Activated CD4-positive, alpha-beta T cell treated with anti-CD3 and anti-CD28 coated beads, Interleukin-10, Interleukin-2, amounts not matched to agents 100 ng/mL and 50 ng/mL, durations not matched to agents 16 hours and 8 hours (primary cell): ENCODE measurements at places on chromosomes 2 and 18.

DNA sequence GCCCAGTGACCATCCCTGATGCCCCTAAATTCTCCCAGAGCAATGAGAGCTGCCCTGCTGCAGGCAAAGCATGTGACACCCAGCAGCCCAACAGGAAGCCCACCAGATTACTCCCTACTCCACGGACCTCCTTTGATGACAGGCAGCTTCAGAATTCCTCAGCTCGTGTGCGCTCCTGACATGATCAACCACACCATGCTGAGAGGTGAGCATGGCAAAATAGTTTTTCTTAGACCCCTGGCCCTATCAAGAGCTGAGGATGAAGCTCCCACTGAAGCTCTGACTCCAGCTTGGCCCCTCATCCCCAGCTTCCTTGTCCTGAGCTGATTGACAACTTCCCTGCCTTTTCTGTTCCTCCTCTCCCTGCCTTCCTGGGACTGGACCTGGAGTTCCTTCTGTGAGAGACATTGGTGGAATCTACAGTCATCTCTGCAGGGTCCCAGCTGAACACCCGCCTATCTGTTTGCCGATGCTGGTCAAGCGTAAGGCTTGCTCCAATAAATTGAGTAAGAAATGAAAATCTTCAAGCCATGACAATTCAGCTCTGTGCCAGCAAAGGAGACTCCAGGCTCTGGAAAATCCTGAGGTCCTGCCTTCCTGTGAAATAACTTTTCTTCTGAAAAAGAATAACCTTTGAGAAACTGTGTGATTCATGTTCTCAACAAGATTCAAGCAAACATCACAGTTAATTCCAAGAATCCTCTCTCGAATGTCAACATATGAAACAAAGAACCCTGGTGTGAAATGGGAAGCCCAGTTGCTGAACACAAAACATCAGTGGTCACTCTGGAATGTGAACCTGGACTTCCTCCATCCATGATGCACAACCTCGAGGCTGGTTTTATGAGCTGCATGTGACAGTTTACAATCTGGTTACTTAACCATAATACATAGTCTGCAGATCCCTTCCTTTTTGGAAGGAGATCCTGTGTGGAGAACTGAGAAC, 201.1 kb downstream of the SPP2 start:
- no peak for DNase-seq

DNA sequence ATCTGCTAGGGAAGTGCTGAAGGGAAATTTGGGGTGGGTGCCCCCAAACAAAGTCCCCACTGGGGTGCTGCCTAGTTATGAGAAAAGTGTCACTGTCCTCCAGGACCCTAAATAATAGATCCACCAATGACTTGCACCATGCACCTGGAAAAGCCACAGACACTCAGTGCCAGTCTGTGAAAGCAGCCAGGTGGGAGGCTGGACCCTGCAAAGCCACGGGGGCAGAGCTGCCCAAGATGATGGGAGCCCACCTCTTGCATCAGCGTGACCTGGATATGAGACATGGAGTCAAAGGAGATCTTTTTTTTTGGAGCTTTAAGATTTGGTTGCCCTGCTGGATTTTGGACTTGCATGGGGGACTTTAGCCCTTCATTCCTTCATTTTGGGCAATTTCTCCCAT, 431.6 kb downstream of the ERBB4 start:
- no peak for DNase-seq

DNA sequence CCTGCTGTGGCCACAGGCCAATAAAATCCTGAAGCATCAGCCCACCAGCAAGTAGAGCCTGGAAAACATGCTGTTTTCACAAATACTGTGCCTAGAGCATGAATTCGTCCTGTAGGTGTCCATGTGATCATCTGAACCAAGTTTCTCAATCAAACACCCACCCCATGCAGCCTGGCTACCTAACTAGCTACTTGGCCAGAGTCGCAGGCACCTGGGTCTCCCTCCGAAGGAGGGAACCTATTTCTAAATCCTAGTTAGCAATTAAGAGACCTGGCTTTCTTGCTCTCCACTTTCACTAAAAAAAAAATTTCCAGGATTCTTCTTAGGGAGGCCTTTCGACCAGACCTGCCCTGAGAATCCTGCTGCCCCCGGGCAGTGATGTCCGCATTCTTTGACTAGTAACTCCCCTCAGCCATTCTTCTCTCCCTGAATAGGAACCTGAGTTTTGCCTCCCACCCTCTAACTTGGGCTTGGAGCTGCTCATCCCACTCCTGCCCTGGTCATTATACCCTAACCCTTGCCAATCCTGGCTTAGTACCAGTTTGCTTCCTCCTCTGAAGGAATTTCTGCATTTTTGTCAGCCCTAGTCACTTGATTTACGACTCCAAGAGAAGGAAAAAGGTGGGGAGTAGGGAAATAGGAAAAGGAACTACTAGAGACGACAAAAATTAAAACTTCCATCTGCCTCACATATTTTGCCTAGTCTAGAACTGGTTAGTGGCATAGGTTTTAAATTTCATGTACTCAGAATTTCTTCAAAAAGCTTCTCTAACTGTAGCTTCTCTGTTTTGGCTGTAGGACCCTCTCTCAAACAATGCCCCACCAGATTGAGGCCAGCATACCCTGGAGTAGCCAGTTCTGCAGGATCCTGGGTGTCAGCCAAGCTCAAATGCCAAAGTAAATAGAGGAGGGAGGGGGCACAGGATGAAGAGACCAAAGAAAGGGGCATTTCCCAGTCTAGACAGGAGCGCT, 25.4 kb upstream of the TANK start:
- no peak for DNase-seq

- DNase-seq: no peak
These were observed 1.4 kb downstream of the ZBTB14 start for GRCh38 chr18:5294113-5294456.

- DNase-seq: peak; percentile 21
These were observed 1110.6 kb upstream of the ACVR2A start for GRCh38 chr2:146734042-146734820.

- DNase-seq: no peak
These were observed 48.6 kb downstream of the EMX1 start for GRCh38 chr2:72965770-72966450.

DNA sequence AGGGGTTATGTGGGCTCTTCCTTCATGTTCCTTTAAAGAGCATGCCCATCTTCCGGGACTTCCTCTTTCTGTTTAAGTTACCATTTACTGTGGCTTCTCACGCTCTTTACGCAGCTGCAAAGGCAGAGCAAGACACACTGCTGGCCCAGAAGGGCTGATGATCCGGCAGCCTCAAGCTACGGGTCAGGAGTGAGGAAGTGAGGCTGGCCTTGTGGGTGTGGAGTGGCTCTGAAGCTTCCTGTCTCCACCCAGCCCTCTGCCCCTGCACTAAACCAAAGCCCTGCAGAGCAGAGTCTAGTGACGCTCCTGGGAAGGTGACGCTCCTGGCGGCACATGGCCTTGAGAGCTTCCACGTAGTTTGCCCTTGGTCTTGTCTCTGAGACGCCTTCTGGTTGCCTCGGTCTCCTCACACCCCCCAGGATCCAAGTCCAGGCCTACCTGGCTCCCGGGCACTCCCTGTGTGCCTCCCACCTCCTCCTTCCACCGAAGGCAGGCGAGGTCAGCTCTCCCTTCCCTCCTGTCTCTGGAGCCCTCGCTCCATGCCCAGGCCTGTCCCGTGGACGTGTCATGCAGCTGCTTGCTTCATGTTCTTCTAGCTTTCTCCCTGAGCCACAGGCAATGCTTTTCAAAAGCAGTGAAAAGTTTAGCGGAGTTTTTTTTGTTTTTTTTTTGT, 50.3 kb downstream of the ARL4C start:
- peak; percentile 88 for DNase-seq

GRCh38 chr2:36322108-36322507, 33.5 kb upstream of the CRIM1 start:
- no peak for DNase-seq

- DNase-seq: no peak
These were observed 9.5 kb upstream of the MALL start for GRCh38 chr2:110124939-110125691.

GRCh38 chr2:239392072-239392357, 8.8 kb downstream of the HDAC4 start:
- DNase-seq: no peak

DNA sequence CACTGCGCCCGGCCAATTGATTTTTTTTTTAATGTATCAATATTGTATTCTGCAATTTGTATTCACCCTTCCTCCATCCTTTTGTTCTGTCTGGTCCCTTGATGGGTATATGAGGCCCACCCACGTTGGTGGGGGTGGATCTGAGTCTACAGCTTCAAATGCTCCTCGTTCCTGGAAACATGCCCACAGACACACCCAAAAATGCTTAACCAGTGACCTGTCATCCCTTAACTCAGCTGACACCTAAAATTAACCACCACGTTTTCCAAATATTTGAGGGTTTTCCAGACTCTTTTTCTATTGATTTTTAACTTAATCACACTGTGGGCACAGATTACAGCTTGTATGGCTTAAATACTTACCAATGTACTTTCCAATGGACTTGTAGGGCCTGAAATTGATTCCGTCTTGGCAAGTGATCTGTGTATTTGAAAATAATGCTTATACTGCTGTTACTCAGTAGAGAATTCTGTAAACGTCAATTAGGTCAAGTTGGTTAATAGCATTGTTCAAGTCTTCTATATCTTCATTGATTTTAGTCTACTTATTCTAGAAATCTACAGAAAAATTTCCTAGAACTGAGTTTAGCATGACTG, 34.4 kb upstream of the CYP27C1 start:
- DNase-seq: no peak

GRCh38 chr2:233643128-233643527, 6.9 kb downstream of the UGT1A10 start:
- DNase-seq: no peak

DNA sequence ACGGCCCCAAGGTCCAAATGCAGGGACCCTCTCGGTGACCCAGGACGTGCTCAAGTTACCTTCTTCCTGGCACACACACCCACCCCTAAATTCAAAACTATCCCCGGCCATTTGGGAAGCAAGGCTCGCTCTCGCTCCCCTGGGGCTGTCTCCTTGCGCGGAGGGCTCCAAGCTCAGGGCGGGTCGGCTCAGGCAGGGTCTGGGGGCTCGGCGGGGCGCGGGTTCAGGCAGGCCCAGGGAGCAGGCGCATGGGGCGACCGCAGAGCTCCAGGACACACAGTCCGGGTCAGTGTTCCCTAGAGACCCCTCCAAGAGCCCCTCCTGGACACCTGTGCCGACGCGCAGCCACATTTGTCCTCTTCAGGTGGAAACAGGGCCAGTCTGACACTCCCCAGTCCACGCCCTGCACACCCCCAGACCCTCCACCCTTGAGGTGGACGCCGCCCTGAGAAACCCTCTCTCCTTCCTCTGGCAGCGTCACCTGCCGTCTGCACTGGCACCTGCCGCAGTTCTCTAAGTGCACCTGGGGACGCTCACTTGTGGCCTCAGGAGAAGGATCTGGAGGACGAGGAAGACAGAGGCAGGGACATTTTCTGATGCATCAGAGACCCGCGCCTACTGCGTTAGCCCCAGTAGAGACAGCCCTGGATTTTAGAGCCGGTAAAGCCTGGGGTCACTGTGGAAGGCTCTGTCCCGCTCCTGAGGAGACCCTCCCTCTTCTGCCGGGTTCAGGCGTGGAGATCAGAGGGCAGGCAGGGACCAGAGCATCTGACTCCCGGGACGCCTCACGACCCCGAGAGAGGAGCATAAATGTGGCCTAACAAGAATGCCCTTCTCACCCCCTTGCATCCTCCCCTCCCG, 138.8 kb downstream of the TWIST2 start:
- no peak for DNase-seq

- no peak for DNase-seq
These were observed 50.8 kb upstream of the CXCR4 start for GRCh38 chr2:136168720-136169119.

- no peak for DNase-seq
These were observed 138.0 kb downstream of the SOCS6 start for GRCh38 chr18:70426818-70427217.

- no peak for DNase-seq
These were observed 72.3 kb downstream of the AFF3 start for GRCh38 chr2:100070078-100070477.

DNA sequence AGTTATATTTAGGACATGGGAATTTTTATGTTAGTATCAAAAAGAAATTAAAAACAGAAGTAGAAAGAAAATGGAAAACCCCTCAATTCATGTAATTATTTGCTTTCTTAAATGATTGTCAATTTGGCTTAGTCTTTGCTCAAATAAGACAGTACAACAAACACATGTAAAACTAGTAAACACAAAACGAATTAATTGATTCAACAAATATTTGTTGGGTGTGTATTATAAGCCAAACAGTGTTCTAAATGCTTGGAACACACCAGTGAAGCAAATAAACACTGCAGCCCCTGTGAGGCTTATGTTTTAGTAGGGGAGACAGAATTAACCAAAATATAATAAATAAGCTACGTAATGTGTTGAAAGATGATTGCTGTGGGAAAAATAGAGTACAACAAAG, 234.5 kb upstream of the STON1 start:
- no peak for DNase-seq

- DNase-seq: no peak
These were observed 173.7 kb downstream of the ASXL3 start for GRCh38 chr18:33751613-33752221.

- DNase-seq: no peak
These were observed 150.1 kb downstream of the TNS1 start for GRCh38 chr2:217852555-217853211.

GRCh38 chr2:215461836-215462532, 26.1 kb upstream of the FN1 start:
- no peak for DNase-seq

DNA sequence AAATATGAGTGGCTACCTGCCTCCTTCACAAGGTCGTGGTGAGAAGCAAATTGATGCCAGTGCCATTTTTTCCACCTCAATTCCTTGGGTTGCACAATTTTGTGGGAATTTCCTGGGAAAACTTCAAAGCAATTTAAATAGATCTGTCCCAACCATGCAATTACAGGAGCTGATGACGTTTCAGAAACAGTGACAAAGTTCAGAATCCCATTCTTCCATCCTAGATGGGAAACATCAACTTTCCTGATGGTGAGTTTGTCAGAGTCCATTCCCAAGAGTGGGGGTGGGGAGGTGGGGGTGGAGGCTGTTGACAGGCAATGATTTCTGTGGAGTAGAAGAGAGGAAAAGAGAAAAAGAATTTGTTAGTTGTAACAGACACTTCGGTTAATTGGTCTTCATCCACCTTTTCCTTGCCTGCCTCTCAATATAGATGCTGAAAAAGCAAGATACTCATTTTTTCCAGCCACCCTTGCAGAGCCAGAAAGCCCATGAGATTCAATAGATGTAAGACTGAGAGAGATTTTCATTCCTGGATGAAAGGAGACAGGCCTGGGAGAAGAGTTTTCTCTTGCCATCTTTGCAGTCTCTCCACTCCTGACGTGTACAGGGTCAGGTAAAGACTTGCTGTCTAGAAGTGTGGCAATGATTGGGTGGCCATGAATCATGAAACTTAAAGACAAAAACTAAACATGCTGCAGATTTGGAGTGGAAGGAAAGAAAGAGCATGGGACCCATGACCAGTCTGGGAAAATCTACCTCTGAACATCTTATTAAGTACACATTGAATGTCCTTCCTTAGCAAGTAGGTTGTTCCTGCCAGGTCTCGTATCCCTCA, 47.3 kb downstream of the SOCS6 start:
- DNase-seq: no peak

- no peak for DNase-seq
These were observed 155.4 kb upstream of the SLC35G4 start for GRCh38 chr18:11454040-11454439.

GRCh38 chr2:107385921-107386320, 440.8 kb upstream of the RGPD4 start:
- no peak for DNase-seq
